ENCODE measurements at places on chromosomes 12 and 14.
A peak's percentile ranks its signal among the peaks of the same experiment; 100 is the strongest.

GRCh38 chr12:124675881-124676713 is 108.7 kb upstream of the NCOR2 start:
- no peak for DNase-seq

GRCh38 chr12:70485704-70486103 is 119.6 kb downstream of the KCNMB4 start:
- no peak for DNase-seq

- DNase-seq = peak; percentile 82
Observed at GRCh38 chr14:50860478-50861086, 11.3 kb upstream of the ABHD12B start.

DNA sequence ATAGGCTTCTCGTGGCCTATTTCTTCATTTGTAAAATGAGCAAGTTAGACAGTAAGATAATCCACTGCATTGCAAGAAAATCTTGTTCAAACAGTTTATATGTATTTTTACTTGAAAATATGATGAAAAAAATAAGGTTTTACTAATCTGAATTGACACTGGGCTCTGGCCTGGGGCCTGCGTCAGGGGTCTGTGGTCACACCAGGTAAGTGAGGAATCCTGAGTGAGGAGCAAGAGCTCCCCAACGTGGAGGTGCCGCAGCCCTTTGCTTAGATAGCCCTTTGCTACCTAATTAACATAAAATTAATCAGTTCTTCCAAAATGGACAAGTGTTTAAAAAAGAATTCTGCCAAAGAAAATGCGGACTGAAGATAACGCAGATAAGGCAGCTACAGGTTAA is 39.1 kb upstream of the STAB2 start:
- DNase-seq = no peak

GRCh38 chr12:108133482-108133881 is 4.4 kb downstream of the WSCD2 start:
- no peak for DNase-seq

GRCh38 chr12:8813572-8814357 is 8.7 kb upstream of the A2ML1 start:
- no peak for DNase-seq

GRCh38 chr12:124053851-124054250 is 80.8 kb downstream of the ZNF664 start:
- no peak for DNase-seq

GRCh38 chr14:92704821-92705220 is 43.6 kb downstream of the LGMN start:
- no peak for DNase-seq

- DNase-seq = peak; percentile 96
Observed at GRCh38 chr12:110934093-110934852, 13.9 kb upstream of the MYL2 start.

DNA sequence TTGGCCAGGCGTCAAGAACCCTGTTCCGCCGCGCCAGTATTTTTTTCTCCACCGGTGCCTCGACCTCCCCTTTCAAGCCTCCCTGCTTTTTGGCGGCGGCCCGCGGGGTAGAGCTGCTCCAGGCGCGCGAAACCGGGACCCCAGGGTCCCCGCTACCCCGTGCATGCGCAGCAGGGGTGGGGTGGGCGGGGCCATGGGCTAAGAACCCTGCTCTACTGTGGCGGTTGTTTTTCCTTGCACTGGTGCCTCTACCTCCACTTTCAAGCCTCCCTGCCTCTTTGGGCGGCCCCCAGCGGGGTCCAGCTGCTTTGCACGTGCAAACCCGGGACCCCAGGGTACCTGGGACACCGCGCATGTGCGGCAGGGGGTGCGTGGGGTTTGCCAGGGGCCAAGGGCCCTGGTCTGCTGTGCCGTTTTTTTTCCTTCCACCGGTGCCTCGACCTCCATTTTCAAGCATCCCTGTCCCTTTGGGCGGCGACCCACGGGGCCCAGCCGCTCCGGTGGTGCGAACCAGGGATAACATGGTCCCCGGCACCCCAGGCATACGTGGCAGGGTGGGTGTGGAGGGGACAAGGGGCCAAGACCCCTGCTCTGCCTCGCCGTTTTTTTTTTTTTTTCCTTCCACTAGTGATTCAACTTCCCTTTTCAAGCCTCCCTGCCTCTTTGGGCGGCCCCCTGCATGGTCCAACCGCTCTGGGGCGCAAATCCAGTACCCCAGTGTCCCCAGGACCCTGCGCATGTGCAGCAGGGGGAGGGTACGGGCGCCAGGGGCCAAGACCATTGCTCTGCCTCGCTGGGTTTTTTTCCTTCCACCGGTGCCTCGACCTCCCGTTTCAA is 326.8 kb downstream of the ALG10 start:
- DNase-seq = no peak

- no peak for DNase-seq
Observed at GRCh38 chr12:29673346-29673745, 110.4 kb downstream of the TMTC1 start.

DNA sequence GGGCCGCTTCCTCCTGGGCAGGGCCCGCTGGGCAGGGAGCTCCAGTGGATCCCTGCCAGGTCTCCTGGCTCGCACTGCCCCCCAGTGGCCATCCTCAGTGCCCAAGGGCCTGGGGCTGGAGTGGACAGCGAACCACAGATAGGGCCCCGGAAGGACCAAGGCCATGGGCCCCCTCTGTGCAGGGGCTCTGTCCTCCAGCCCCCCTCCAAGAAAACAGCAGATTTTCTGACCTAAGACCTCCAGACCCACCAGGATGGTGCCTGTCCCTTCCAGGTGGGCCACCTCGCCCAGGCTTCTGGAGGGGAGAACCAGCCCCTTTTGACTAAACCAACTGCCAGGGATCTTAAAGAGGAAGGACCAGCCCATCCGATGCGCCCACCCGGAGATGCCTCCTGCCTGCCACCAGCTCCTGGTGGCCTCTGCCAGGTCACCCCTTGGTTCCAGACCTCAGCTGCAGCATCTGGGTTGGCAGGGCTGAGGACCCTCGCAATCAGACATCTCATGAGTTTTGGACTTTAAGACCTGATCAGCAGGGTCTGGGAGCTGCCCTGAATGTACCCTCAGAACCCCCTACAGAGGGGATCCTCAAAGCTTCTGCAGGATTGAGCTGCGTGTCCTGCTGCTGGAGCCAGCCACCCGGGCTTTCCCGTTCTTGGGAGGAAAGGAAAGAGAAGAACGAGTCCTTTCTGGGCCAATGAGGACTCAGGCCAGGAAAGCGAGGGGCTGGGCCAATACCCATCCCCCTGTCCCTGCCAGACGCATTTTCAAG is 325.8 kb upstream of the DIO3 start:
- DNase-seq = peak; percentile 64

DNA sequence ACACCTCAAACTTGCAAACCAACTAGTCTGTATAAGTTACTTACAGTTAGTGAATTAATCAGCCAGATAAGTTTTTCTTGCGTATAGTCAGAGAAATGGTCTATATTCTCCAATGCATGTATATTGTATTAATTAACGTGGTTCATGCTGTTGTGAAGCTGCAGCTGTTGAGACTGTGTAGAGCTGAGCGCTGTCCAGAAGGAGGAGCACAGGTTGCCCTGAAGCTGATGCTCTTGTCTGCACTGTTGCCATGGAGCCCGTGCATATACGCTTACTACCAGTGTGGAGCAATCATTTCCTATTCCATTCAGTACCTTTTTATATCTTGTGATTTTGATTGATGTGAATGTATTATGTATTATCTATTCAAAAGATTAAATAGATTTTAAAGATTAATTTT is 74.3 kb upstream of the ARID2 start:
- DNase-seq = peak; percentile 34

DNA sequence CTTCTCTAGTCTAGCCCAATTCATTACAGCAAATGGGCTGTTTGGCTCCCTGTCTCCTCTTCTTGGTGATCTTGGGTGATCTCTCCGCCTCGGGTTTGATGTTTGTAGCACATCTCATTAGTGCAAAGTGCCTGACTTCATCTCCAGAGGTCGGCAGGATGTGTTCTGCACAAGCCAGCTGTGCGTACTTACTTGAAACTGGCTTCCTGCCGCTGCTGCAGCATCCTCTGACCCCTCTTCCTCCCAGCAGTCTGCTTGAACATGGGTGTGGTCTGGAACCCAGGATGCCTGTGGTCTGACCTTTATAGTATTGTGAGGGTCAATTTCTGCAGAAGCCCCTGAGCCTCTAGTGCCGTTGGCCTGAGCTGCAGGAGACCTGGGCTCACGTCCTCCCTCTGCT is 99.2 kb downstream of the BEGAIN start:
- DNase-seq = no peak

GRCh38 chr12:78383414-78383813 is 481.2 kb upstream of the SYT1 start:
- no peak for DNase-seq

DNA sequence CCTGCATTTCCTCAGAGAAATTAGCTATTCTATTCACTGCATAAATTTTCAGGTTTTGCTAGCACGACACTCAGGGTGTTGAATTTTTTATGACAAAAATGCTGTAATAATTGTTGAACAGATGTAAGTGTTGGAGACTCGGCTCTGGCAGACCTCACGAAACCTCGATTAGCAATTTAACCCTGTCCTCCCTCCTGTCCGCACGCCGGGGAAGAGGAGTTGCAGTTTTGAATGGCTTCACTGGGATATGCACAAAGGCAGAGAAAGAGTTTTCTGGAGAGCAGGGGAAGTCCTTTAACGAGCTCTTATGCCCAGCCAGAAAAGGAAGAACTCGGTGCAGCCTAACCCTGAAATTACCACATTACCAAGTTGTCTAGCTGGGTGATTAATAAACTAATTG is 661.1 kb downstream of the VRK1 start:
- DNase-seq = no peak

DNA sequence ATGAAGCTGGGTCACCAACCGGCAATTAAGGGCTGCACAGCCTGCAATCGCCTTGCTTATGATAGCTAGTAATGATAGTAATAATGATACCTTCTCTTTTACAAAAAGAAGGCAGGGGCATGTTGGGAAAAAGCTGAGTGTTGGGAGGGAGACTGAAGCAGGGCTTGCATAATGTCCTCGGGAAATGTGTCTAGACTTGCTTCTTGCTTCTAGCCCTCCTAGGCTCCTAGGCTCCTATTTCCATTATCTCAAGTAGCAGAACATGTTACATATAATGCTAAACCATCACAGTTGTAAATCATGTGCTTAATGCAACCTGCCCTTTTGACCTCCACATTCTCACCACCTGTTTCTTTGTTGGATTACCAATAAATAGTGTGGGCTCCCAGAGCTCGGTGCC is 18.7 kb downstream of the RERGL start:
- DNase-seq = no peak

- DNase-seq = no peak
Observed at GRCh38 chr14:56666294-56666693, 86.7 kb downstream of the TMEM260 start.

- DNase-seq = no peak
Observed at GRCh38 chr14:96160076-96160912, 44.3 kb upstream of the BDKRB2 start.

- DNase-seq = no peak
Observed at GRCh38 chr14:95667249-95667693, 19.0 kb upstream of the TCL1B start.

GRCh38 chr14:73726025-73726961 is 12.1 kb upstream of the PNMA1 start:
- no peak for DNase-seq

GRCh38 chr14:24116128-24116814 is 1.5 kb upstream of the NRL start:
- DNase-seq = no peak

GRCh38 chr12:77610446-77610845 is 220.2 kb upstream of the NAV3 start:
- DNase-seq = no peak

DNA sequence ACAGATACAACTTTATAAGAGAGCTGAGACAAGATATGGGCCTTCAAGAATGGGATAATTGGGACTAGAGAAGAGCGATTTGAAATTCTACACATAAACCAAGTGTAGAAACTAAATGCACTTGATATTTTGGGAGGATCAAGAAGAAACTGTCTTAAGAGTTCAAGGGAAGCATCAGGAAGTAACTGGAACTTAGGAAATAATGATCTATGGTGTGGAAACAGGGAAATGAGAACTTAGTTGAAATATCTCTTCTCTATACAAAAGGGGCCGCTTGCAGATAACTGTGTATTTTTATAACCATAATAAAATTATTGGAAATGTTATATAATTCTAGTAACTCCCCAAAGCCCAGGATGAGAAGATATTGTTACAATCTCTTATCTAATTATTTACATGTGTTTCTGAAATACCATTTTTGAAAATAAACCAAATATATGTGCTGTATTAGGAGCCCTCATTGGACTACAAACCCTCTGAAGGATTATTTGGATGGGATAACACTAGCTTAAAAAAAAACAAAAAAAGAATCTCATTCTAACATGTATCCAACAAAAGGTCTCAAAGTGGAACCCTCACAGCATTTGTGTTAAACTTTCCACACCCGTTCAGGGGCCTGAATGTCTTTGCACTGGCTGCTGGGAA is 84.7 kb upstream of the FLRT2 start:
- DNase-seq = no peak

- no peak for DNase-seq
Observed at GRCh38 chr12:3838076-3838475, 35.1 kb downstream of the PARP11 start.

- no peak for DNase-seq
Observed at GRCh38 chr12:16361142-16361783, 13.8 kb downstream of the MGST1 start.

DNA sequence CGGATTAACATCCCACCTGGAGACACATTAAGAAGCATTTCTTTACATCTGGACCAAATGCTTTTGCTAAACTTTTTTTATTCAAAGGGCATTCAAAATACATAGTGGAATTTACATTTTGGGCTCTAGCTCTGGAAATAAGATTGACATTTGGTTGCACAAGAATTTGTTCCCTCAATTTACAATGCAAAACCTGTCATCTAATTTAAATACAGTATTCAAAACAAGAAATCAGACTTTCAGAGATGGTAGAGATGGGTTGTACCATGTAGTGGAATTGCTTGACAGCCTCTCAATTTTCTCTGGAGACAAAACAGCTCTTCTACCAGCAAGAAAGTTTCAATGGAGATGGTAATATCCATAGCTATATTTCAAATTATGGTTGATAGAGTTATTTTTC is 275.8 kb downstream of the ATP23 start:
- DNase-seq = no peak

DNA sequence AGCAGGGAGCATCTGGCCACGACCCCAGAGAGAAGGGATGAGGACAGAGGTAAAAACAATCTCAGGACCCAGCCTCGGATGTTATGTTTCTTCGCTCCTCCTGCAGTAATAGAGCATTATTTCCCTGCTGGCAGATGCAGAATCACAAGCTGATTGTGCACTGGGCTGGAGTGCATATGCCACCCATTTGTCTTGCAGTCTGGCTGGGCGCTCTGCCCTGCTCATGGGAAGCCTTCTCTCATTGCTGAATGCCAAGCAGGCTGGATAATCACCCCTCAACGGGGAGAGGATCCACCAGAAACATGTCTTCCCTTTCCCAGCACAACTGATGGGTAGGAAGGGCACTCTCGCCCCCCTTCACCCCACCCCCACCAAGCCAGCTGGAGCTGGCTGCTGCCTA is 8.5 kb upstream of the VASH1 start:
- DNase-seq = no peak
